ENCODE measurements at places on chromosomes 4 and X.

GRCh38 chrX:12412561-12412960 lies 274.3 kb downstream of the FRMPD4 start:
- DNase-seq = no peak

DNA sequence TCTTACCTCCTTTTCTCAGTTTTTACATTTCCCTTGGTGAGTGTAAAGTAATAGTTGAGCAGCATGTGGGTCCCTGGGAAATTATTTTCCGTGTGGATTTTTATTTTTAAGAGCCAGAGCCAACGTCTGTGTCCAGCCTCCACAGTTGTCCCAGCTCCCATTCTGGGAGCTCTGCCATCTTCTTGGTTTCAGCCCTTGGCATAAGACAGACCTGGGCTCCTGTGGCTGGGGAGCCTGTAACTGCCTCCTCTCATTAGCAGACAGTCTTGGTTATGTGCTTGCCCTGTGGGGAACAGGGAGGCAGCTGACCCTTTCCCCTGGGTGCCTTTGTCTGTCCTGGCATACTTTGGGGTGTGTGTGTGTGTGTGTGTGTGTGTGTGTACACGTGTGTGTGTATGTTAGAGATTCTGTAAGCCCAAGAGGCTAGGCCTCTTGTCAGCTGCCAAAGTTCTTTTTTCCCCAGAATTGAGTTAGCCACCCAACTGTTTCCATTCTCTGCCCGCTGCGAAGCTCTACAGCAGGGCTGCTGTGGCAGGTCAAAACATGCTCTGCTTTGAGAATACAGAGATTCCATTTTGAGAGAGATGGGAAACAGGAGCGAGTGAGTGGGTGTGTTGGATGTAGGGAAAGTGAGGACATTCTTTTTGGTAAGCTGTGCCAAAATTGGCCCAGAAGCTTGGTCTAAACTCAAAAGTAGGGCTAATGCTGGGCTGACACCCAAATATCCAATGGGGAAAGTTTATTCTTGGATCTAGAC lies 140.7 kb downstream of the TMEM164 start:
- peak; percentile 21 for DNase-seq

DNA sequence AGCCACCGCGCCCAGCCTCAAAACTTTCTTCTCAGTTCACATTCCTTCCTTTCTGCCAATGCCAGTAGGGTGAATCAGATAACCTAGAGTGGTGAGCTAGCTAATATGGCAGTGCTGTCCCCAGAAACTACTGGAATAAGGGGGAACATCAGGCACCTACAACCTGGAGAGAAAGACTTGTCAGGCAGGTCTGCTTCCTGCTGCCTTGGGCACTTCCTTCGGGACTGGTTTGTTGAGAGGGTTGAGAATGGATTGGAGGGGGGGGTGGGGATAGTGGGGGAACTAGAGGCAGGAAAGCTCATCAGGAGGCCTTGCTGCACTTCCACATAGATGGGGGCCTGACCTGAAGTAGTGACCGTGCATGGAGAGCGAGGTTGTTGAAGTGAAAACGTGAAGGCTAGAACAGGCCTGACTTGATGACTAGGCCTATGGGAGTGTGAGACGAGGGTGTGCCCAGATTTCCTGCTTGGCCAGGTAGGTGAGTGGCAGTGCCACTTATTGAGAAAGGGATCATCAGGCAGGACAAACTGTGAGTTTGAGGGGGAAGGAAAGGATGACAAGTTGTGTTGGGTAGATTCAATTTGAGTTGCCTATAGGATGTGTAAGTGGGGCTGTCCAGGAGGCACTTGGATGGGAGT lies 33.4 kb downstream of the SLC25A5 start:
- DNase-seq = no peak

DNA sequence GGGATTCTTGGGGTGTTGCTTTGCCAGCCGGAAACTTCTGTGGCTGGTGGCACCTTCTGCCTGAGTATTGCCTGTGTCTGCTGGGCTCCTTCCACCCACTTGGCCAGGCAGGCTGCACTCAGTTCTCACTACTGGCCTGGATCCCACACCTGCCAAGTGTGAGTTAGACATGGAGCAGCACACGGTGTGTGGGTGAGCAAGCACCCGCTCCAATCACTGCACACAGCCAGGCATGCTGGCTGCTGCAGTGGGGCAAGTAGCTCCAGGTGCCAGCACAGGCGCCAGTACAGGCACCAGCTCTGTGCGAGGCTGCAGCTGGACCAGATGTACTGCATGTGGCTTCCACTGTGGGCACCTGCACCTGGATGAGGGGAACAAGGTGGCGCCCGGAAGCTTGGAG lies 23.9 kb downstream of the DCUN1D4 start:
- DNase-seq = no peak

- DNase-seq = no peak
These were observed 183.5 kb upstream of the GALNTL6 start for GRCh38 chr4:171629737-171630136.

All from C1 segment of cervical spinal cord (tissue), 14 donors.